ENCODE measurements at places on chromosomes 16 and 17. TPM values are rescaled to one million over a fixed set of nuclear protein-coding genes. Genes with fewer than 3 reads are reported as not detected.

DNA sequence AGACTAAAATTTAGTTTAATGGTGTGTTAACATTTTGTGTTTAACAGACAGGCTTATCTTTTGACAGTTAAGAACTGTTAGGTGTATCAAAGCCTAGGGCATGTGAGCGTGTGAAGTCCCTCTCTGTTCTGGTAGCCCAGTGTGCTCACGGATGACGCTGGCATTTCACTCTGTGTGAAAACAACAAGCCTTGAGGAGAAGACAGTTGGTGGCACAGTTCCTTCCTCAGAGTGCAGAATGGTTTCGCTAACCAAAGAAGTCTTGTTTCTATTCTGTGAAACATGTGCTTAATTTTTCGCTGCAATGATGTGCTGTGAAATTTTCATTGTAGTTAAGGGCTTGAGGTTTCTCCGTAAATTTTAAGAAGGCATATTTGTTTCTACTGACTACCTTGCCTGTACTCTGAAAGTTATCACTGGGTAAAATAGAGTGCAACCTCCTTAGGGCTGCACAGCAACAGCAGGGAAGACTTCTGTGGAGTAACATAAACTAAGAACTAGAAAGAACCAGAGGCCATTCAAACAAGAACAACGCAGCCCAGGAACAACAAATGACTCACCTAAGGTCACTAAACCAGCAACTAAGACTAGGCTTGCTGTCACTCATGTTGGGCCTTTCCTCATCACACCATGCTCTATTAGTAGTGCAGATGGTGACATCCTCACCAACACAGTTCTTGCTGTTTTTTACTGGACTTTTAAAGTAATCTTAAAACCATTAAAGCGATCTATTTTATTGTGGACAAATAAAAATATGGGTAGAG is 33.4 kb downstream of the BRD7 start:
- no peak for DNase-seq

GRCh38 chr17:82751171-82751570 is 694 bp upstream of the TBCD start:
- DNase-seq = no peak

DNA sequence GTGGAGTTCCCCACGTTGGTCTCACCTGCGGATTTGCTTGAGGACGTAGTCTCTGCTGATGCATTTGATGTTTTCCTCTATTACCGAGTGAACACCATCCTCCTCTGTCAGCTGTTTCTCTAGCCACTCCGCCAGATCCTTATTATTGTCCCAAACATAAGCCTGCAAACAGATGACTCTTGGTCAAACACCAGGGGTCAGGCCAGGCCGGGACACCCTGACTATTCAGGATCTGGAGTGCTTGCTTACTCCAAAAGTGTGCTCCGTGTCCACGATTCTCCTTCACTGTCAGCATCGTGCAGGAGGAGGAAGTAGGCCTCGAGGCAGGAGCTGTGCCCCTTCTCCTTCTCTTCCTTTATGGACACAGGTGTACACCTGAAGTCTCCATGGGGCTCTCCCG is 140.2 kb downstream of the AATF start:
- DNase-seq = no peak

DNA sequence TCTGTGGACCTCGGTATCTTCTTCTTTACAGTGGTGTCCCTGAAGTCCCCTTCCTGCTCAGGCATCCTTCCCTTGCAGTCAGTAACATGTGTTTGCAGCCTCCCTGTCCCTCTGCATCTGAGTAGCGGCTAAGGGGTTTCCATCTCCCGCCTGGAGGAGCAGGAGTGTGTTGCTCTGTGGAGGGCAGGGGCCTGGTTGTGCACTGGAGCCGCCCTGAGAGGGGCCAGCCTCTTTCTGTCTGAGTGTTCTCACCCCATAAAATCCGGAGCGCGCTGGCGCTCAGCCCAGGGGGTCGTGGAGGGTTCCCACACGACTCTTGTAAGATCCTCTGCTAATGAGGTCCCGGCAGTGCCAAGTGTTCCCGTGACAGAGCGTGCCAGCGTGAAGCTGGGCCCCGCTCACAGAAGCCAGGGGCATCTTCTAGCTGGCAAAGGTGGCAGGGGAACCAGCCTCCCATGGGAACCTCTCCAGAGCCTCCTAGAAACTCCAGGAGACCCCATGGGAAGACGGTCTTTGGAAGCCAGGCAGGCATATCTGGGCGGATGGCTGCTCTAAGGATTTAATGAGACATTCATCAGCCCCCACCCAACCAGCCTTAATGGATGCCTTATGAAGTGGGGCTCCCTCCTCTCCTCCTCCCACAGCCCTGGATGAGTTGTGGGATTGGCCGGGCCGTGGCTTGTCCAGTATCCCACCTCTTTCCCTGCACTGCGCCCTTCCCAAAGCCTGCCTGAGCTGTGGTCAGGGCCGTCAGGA is 91.4 kb upstream of the GSE1 start:
- DNase-seq = no peak

- DNase-seq = no peak
These were observed 328 bp downstream of the LLGL1 start for GRCh38 chr17:18225642-18226283.

DNA sequence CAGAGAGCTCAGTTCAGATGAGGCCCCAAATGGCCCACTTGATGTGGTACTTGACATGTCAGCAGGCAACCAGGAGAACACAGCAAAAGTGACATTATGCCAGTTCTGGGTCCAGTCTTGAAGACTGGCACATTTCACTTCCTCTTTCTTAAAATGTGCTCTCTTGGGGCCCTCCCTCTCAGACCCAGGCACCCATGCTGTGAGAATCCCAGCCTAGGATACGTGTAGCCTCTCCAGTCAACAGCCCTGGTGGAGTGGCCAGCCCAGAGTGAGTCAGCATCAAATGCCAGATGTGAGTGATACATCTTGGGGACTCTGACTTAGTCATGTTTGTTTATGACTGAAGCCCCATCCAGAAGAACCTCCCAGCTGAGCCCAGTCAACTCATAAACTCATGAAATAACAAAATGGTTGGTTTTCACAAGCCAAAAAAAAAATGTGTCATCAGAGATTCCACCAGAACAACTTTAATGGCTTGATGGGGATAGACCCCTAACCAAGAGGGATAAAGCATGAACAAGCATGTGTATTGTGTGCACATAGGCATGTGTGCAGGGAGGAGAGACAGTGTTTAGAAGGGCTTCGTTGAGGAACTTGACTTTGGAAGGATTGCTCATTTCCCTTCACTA is 82.5 kb upstream of the TNRC6C start:
- DNase-seq = no peak

DNA sequence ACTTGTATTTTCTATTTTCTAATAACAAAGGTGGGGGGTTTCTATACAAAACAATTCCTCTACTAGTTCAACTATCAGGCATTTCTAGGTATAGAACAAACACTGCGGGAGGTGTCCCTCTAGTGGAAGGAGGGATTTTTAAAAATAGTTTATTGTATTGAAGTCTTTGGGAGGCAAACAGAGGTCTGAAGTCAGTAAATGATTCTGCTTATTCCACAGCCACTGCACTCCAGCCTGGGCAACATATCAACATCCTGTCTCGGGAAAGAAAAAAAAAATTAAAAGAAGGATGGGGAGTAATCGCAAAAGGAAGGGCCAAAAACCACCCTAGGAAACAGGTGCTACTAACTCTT is 648 bp upstream of the ERCC4 start:
- no peak for DNase-seq

DNA sequence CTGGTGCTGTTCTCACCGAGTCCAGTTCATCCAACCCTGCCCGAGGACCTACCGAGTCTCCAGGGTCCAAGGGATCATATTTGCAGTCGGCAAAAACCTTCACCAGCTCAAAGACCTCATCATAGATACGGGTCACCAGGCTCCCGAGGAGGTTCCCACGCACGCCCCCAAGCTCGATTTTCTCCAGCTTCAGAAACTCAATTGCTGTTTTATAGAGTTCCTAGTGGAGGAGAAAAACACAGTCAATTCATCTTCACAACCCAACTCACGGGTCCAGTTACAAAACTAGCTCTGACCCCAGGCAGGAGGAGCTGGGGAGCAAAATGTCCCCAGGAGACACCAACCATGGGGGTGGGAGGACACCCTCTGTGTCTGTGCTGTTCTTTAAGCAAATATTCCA is 10.2 kb downstream of the DNAH17 start:
- no peak for DNase-seq

DNA sequence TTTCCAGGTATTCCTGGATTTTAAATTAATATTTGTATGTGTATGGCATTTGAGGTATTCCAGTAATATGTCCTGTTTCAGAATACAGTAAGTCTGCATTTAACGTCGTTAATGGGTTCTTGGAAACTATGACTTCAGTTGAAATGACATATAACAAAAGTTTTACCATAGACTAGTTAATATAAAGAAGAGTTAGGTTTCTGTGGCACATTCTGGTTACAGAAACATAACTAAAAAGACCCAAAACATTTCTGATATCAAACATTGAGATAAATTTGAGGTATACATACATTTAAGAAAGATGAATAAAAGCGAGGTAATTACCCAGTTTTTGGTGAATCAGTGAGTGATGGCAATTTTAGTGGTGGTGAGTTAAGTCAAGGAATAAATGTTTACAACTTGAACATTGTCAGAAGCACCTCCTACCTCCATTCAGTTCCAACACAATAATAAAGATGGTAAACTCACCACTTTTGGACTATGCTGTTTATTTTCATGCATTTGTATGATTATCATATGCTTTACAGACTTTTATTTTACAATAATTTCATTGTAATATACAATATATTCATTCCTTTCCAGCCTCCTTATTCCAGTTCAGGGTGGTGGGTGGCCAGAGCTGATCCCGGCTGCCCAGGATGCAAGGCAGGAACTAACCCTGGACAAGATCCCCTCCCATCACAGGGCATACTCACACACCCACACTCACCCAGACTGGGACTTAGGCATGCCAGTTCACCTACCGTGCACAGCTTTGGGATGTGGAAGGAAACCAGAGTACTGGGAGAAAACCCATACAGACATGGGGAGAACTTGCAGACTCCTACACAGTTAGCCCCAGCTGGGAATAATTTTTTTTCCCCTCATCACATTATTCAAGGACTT is 9.7 kb downstream of the LUC7L3 start:
- no peak for DNase-seq

- DNase-seq = no peak
These were observed 119.7 kb downstream of the MAP2K6 start for GRCh38 chr17:69534235-69534621.

DNA sequence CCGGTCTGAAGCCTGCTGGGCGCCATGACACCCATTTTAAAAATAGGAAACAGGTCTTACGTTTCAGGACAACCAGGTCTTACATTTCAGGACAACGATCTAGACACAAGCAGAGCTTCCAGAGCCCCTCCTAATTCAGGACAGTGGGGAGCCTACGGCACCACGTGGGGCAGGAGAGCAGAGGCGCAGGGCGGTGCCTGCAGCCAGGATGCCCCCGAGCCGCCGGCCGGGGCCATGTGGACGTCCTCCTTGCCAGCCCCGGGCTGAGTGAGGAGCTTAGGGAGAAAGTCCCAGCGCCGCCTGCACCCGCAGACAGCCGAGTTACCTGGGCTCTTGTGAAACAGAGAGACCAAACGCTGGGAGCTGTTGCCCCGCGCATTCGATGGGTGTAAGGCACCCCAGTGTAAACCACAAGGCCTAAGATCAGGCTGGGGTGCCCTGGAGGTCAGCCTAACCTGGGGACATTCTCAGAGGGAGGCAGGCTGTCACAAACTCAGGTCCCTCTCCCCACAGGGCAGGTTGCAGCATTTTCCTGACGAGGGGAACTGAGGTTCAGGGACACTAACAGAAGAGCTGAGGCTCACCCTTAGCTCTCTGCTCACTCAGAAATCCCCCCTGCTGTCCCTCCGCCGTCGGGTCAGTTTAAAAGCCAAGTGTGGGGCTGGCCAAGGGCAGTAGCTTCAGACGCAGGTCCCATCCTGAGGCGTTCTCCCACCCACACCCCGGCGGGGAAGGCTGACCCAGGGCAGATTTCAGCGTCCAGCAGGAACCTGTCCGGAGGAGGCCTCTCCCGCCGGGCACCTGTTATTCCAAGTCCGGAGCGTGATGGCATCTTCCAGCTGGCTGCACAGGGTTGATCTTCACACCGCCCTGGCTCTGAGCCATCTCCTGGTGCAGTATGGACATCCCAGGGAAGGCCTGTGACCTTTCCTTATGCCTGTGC is 1.8 kb upstream of the NOTUM start:
- no peak for DNase-seq

DNA sequence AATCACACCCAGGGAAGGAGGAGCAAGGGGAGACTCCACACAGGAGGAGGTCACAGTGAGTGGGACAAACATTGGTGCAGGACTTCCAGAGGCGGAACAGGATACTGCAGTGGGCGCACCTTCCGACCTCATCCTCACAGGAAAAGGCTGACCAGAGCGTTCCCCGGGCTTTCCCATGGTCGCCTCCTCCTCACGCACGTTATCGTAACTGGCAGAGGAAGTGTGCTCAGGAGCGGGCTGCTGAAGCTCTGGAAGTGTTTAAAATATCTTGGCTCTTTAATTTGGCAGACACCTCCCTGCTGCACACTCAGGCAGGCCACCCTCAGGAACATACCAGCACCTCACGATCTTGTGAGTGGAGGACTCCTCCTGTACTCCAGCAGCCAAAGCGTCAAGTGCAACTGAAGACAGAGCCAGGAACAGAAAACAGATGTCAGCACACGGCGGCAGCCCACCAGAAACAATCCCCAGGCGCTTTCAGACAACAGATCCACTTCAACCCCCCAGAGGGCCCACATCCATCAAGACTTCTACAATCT is 17.5 kb downstream of the FANCA start:
- no peak for DNase-seq

DNA sequence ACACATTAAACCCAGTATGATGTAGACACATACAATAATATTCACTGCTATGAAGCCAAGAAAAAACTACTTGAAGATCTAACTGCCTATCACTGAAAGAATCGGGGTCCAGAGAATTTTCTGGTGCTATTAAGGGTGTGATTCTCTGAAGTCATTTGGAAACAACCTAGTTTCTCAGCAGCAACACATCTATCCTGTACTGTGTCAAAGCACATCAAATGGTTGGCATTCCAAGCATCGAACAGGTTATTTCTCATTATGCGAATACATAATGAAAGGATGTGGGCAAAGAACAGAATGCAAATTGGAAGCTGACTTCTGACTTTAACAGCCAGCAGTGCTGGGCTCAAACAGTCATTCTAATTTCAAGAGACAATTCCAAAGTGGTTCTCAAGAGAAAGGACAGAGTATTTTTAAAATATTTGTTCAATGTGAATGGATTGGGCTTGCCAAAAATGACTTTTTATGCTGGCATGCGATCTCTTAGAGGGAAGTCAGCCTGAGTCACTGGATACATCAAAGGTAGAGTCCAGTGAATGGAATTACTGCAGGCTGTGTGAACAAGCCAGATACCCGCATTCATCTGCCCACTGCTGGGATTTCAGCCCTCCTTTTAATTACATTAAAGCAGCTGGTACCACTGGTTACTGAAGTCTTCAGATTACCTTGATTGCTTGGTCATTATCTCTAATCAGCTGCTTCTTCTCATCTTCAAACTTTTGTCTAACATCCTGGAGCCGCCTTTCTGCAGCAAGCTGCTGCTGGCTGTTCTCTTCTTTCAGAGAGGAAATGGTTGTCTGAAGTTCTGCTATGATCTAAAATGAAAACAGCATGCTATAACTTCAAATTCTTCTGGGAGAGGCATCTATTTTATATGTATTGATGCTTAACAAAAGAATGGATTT is 181.2 kb upstream of the AXIN2 start:
- no peak for DNase-seq

CCL22 gene
- 0.68 TPM for total RNA-seq

XAF1 gene
- not detected for total RNA-seq

KRT24 gene
- not detected for total RNA-seq

C16orf96 gene
- 0.19 TPM for total RNA-seq

ACSM2A gene
- not detected for total RNA-seq

NPIPA3 gene
- total RNA-seq = not detected

CACNA1H gene
- total RNA-seq = 6.5 TPM

Data from Caco-2 (cell line).